Pancreas (tissue), 10 donors: ENCODE measurements at places on chromosomes 13 and 19. TPM values are rescaled to one million over a fixed set of nuclear protein-coding genes. Genes with fewer than 3 reads are reported as not detected.

SLC10A2 gene
- total RNA-seq = not detected

PLA2G4C gene
- 2.9 TPM for total RNA-seq

C1QTNF9B gene
- not detected for total RNA-seq

ANKRD24 gene
- 2.2 TPM for total RNA-seq

SMIM24 gene
- 6.8 TPM for total RNA-seq

CRX gene
- not detected for total RNA-seq

EMC10 gene
- total RNA-seq = 78.7 TPM
